Adrenal gland (tissue), 19 donors: ENCODE measurements at places on chromosomes 3 and 15. TPM values are rescaled to one million over a fixed set of nuclear protein-coding genes. Genes with fewer than 3 reads are reported as not detected.

- no peaks in the 10 kb centered on the region for H3K4me1 ChIP-seq
- H3K4me3 ChIP-seq: no peak overlapping the region
- no peaks in the 10 kb centered on the region for H3K36me3 ChIP-seq
- no peak overlapping the region for H3K27ac ChIP-seq
- no peak for DNase-seq
- H3K27me3 ChIP-seq: no peaks in the 10 kb centered on the region
Measured at GRCh38 chr3:5231074-5231473, 43.6 kb downstream of the EDEM1 start.

DNA sequence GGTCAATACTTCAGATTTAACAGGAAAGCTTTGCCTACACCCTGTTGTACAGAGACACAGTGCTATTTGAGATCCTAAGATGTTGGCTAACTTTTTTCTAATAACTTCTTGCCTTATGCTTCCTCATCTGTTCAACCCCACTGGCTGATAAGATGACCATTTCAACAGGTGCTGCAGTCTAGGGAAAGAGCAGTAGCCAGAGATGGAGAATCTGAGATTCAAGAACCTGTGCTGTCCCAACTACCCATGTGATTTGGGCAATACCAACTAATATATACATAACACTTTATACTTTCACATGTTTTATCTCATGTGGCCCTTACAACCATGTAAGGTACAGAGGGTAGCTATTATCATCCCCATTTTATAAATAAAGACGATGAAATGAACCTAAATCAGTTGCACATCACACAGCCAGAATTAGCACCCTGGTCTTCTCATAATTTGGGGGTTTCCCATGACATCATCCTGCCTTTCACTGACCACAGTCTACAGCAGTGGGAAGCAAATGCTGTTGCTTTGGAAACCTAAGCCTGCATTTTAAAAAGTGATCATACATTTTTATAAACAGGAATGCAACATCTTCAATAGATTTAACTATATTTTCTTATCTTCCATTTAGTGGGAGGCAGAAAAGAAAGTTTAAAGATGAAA is 9.7 kb downstream of the TTC23 start:
- H3K27ac ChIP-seq: no peak overlapping the region
- H3K36me3 ChIP-seq: peaks cover 4% of the 10 kb centered on the region
- DNase-seq: no peak

GRCh38 chr3:55207744-55208143 is 279.4 kb downstream of the WNT5A start:
- H3K27me3 ChIP-seq: no peaks in the 10 kb centered on the region
- H3K36me3 ChIP-seq: no peaks in the 10 kb centered on the region
- H3K27ac ChIP-seq: no peak overlapping the region

DNA sequence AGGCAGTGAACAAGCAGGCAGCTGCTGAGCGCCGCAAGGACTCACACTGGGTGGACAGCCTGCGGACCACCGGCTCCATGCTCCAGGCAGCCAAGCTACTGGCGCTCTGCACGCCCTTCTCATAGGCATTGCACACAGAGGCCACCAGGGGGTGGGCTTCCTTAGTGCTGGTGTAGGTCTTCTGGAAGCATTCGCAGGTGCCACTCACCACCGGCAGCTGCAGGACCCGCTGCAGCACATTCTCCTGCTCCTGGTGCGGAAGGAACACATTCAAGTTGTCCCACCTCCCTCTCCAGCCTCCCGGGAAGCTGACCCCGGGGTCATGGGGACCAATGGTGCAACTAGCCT is 6.0 kb downstream of the PLIN1 start:
- DNase-seq: peak; percentile 27
- no peak overlapping the region for H3K4me3 ChIP-seq
- peaks cover 10% of the 10 kb centered on the region for H3K4me1 ChIP-seq
- H3K36me3 ChIP-seq: no peaks in the 10 kb centered on the region

Gene ERC2
- total RNA-seq: 2.2 TPM
